SK-N-SH treated with all-trans-retinoic acid at 6 μM for 48 hours (cell line): ENCODE measurements at places on chromosomes 1 and 21.

GRCh38 chr1:18926315-18927081 is 24.1 kb upstream of the ALDH4A1 start:
- ATAC-seq = peak; percentile 73

GRCh38 chr1:50110656-50111055 is 1.9 kb downstream of the ELAVL4 start:
- peak; percentile 14; the same call in 1 of the 3 replicates for ATAC-seq

DNA sequence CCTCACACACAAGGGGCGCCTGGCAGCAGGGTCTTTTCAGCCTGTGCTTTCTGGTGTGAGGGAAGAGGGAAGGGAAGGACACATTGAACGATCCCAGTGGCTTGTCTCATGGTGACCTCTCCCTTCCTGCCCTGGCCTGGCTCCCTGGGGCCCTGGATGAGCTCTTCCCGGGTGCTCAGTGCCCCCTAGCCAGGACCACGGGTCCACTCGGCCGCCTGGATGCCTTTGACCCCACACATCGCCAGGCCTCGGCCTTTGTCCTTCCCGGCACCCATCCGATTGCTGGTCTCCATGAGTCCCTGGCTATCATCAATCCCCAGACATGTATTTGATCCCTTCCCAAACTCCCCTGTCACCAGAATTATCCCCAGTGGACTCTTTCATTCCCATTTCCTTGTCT is 6.0 kb upstream of the TFF3 start:
- ATAC-seq = no peak

DNA sequence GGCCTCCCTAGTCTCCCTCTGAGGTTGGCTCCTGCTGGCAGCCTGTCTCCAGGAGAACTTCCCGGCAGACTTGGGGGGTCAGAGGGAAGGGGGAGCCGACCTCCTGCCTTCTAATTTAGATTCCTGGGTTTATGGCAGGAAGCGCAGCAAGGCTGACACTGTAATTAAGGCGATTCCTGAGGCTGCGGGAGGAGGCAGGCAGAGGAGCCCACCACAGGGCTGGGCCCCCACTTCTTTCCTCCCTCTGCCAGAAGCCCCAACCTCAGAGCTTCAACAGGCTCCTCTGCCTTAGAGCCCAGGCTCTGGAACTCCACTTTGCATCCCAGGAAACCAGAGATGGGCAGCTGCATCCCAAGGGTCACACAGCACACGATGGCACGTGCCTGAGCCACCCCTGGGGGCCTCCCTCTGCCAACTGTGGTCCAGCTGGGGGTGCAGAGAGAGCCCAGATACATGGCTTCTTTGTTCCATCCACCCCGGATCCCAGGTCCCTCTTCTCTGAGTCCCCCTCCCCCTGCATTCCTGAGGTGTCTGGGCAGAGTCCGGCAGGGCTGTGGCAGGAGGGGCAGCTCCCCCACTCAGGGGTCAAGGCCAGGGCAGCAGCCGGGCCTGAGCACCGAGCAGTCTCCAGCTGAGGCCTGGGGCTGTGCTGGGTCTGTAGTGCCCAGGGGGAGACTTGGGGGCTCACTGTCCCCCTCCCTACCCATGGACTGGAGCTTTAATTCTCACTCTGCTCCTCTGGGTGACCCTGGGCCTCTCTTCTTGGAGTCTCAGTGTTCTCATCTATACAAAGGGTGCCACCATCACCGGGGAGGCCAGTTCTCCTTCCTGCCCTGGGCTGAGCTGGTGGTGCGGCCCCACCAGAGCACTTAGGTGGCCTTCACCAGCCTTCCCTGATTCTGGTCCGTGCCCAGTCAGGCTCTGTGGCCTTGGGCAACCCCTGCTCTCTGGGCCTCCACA is 39.4 kb upstream of the FAM131C start:
- ATAC-seq = peak; percentile 70

DNA sequence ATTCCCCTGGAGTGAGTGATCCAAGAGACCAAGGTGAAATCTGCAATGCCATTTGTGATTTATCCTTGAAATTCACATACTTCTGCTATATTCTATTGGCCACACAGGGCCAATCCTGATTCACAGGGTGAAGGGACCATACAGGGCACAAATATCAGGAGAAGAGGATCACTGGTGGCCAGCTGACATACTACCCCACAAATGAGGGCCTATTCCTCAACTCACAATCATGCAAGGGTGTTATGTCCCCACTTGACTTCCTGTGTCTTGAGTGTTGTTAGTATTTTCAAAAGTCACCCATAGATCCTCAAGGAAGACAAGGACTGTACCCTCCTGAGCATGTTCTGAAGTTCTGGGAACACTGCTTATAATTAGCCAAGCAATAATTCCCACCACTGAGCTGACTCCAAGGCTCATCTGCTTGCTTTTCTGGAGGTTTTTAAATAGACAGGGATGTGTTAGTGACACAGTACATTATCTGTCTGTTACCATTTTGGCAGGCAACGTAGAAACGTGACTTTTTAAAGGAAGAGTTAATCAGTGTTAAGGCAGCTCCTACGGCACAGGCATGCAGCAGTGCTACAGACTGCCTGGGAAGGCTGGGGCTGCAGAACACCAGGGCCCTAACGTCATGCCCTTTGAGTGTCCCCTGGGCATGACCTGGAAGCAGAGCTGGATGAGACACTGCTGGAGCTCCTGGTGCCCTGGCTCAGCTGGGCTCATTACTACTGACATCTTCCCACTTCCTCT is 137.4 kb downstream of the FAM78B start:
- ATAC-seq = no peak

DNA sequence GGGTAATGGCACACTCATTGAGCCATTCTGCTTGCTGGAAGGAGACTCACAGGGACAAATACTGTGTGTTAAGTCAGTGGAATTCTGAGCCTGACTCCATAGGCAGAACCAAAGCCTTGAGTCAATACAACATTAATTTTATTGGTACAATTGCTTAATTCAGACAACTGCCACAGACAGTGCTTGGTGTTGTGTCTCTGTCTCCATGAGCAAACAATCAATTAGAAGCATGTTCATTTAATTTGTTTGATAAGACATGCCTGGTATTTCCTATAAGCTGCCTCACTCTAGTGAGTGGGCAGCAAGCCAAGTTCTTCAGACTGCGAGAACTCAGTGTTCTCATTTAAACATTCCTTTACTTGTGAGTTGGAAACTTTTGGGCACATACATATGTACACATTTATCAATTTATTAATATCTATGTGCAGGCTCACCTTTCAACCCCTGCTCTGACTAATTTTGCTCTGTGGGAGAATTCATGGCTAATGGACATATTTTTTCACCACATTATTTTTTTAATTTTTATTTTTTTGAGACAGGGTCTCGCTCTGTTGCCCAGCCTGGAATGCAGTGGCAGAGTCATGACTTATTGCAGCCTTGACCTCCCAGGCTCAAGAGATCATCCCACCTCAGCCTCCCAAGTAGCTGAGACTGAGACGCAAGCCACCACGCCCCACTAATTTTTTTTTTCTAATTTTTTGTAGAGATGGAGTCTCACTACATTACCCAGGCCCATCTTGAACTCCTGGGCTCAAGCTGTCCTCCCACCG is 4.5 kb upstream of the SRSF10 start:
- ATAC-seq = peak; percentile 14; the same call in 2 of the 3 replicates

DNA sequence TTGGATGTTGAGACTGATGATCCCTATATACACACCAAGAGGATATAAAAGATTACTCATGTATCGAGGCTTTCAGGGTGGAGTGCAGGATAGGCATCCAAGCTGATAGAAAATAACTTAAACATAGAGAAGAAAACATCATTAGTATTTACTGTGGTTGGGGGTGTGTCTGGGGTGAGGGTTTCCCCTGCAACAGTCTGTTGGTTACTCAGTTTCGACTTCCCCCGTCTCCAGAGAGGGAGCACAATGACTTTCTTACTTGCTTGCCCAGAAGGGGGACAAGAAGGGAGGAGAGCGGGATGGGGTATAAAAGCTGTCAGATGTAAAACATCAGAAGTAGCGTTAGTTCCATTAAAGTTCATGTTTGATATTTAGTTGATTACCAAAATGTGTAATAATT is 717.4 kb upstream of the ZP4 start:
- ATAC-seq = no peak

DNA sequence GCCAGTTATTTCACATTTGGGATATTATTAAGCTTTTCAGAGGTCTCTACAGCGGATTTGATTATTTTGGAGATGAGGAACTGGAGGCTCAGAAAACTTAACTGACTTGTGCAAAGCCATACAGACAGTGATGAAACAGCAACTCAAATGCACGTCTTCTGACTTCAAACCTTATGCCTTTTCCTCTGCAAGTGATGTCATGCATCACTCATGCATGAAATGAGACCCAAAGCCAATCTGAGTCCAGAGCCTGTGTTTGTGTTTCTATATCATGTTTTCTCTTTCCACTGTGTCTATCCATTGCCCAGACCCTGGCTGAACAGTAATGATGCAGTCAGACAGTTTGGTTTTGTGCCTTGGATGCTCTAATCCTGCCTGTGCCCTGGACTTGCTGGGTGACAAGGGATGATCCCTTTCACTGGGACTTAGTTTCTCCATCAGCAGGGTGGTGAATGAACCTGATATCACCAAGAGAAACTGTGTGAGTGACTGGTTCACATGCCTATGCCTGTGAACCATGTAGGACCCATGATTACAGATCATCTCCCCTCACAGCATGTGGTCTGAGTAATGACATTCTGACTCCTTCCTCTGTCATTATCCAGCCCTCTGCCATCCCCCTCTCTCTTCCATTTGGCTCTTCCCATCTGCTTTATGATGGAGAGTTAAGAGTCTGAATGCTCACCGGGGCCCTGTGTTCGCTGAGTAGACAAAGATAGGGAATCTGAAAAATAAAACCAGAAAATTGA is 33.4 kb downstream of the SLAMF6 start:
- ATAC-seq = no peak

DNA sequence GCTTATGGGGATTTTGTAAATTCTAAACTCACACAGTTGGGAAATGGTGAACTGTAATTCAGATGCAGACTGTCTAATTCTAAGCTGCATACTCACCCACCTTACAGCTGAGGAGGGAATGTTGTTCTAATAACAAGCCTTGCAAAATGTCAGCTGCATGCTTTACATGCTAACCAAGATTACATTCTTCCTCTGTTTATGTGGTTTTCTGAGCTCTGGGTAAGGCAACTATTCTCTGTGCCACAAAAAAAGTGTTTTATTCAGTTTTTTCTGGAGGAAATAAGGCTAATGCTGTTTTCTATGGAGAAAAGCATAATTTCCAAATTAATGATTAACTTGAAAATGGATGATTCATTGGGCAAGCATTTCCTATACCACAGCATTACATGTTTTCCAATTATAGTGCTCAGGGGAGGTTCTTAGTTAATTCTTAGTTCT is 64.9 kb downstream of the RGS13 start:
- peak; percentile 88 for ATAC-seq

DNA sequence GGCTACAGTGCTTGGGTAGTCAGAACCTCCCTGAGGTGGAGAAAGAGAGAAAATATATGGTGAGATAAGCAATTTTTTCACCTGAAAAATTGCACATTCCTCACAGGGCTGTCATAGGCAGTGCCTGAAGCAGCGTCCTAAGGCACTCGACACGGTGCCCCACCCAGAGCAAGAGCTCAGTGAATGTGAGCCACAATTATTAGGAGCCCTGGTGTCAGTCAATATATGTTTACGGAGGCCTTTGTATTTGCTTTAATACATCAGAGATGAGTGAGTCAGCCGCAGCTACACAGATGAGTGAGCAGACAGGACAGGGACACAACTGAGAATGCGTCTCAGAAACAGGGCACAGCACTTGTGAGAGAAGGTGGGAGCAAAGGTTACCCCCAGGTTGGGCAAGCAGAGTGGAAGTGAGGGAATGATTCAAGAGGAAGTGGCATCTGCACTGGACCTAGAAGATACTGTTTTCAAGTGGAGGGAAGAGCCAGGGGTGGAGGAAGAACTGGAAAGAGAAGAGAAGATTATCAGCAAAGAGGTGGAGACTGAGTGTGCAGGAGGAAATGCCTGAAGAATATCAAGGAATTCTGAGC is 5.2 kb upstream of the PIGC start:
- no peak for ATAC-seq

DNA sequence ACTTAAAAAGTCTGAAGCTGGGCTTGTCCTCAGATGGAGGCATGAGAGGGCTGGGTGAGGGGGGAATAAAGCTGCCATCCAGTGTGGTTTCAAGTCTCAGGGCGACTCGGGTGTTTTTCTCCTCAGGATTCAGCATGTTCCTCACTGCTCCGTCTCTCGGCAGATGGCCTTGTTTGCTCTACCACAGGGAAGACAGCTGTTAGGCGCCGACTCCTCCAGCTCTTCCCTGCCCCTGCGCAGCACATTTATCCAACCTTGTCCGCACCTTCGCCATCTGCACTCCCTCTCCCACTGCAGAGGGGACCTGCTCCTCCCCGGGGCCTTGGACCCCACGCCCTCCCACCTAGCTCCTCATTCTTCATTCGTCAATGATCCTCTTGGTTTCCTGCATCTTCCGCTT is 16.6 kb upstream of the S100A11 start:
- ATAC-seq = peak; percentile 53

GRCh38 chr1:180837020-180837419 is 75.7 kb upstream of the KIAA1614 start:
- ATAC-seq = no peak

GRCh38 chr1:64163970-64164369 is 39.5 kb upstream of the UBE2U start:
- ATAC-seq = peak; percentile 84

- ATAC-seq = no peak
These were observed 68.9 kb downstream of the LRRN2 start for GRCh38 chr1:204616641-204617040.

GRCh38 chr1:26785611-26786436 is 1.9 kb upstream of the PIGV start:
- no peak for ATAC-seq

- no peak; the same call in 2 of the 3 replicates for ATAC-seq
These were observed 2.8 kb downstream of the TCEA3 start for GRCh38 chr1:23421753-23422240.

DNA sequence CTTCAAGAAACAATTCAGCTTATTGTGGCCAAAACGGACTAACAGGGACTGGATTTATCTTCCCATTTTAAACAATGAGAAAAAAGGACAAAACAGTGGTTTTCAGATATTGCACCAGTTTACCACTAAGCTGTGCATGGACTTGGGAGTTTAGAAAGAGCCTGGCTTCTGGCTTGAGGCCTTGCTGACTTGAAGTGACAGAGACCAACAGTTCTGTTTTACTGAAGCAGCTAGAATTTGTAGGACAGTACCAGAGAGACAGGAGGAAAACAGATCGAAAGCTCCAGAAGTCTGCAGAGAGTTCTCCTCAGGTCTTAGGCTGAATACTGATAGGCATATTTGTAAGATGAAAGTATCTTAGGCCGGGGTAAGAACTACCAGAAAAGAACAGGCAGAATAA is 20.5 kb downstream of the FCRL4 start:
- no peak for ATAC-seq

GRCh38 chr1:20063861-20064292 is 6.1 kb upstream of the PLA2G5 start:
- ATAC-seq = no peak

- ATAC-seq = no peak
These were observed 27.4 kb upstream of the CFHR4 start for GRCh38 chr1:196860323-196860884.

- ATAC-seq = no peak
These were observed 5.1 kb downstream of the KCNJ15 start for GRCh38 chr21:38261851-38262250.

GRCh38 chr1:211198111-211198510 is 61.1 kb upstream of the RCOR3 start:
- ATAC-seq = 0 out of 3 replicates have a peak, but pooled peaks have one; percentile 25

- ATAC-seq = no peak
These were observed 13.4 kb downstream of the ABCG1 start for GRCh38 chr21:42232176-42232825.

GRCh38 chr1:220817907-220818306 is 31.2 kb downstream of the MTARC1 start:
- ATAC-seq = no peak

- ATAC-seq = peak; percentile 77
These were observed 8.5 kb downstream of the TP53BP2 start for GRCh38 chr1:223837206-223837605.
